Progenitor cell of endocrine pancreas (in vitro differentiated cells): ENCODE measurements at places on chromosomes 12 and 14. TPM values are rescaled to one million over a fixed set of nuclear protein-coding genes. Genes with fewer than 3 reads are reported as not detected.

CLEC12A gene
- not detected in 2 replicates for total RNA-seq

DNA sequence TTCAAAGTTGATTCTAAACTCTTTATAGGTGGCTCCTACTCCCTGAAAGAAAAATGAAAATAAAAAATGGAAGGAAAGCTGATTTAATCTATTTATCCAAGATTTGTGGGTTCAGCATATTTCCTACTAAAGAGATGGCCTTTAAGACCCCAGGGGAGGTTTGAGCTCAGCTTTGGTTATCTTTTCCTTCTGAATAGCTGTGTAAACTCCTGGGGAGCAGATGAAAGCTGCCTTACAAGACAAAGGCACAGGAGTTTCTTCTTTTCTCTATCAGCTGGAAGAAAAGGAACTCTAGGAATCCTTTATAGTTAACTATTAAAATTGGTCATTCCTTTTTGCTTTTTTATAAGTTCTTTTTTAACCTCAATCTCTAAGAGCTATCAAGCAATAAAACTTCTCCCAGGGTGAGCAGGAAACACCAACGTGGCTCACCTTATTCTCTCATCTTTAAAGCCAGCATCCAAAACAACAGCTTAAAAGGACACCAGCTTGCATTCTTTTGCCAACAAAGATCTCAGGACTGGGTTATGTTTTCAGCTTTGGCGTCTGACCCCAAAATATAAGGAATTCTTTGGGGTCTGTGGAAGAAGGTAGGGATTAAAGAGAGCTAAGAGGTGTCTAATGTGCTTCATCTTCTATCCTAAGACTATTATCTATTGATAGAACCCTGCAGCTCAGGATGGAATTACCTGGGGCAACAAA is 371.7 kb upstream of the KITLG start:
- H3K27me3 ChIP-seq: peaks cover 8% of the 10 kb centered on the region
- H3K36me3 ChIP-seq: no peaks in the 10 kb centered on the region
- DNase-seq: no peak
- no peak overlapping the region for H3K4me3 ChIP-seq
- H3K27ac ChIP-seq: no peak overlapping the region
- H3K4me1 ChIP-seq: peaks cover 27% of the 10 kb centered on the region

DNA sequence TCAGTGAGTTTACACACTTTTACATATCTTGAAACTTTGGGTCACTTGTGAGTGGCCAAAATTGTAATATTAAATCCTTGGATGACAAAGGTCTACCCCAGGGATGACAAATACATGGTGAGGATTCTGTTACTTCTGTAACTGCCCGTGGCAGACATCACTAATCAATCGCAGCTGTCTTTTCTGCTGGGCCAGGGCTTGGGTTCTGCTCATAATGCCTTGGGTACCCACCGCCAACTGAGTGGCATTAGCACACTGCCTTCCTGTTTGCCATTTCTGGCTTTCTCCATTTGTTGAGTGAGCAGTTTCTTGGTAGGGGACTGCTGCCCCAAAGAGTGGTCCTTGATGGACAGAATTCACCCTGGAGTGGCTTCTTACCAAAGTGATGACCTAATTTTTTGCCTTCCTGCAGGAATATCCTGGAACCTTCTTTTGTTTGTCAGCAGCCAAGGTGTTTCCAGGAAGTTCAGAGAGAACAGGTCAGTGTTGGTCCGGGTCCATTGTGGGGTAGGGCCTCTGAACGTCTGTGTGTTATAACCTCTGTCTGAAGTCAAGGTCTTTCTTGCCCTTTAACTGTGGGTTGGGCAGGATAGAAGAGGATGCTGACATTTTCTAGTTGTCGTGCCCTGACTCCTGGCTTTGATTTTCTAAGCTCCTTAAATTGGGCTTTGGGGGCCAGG is 6.2 kb downstream of the TSPAN9 start:
- DNase-seq: no peak
- no peak overlapping the region for H3K4me3 ChIP-seq
- H3K27me3 ChIP-seq: peaks cover 7% of the 10 kb centered on the region
- H3K27ac ChIP-seq: no peak overlapping the region

GRCh38 chr12:99454539-99455172 is 192.9 kb upstream of the GARIN6 start:
- no peaks in the 10 kb centered on the region for H3K36me3 ChIP-seq
- no peak overlapping the region for H3K4me3 ChIP-seq
- no peaks in the 10 kb centered on the region for H3K27me3 ChIP-seq
- no peak for DNase-seq
- H3K4me1 ChIP-seq: no peaks in the 10 kb centered on the region

DNA sequence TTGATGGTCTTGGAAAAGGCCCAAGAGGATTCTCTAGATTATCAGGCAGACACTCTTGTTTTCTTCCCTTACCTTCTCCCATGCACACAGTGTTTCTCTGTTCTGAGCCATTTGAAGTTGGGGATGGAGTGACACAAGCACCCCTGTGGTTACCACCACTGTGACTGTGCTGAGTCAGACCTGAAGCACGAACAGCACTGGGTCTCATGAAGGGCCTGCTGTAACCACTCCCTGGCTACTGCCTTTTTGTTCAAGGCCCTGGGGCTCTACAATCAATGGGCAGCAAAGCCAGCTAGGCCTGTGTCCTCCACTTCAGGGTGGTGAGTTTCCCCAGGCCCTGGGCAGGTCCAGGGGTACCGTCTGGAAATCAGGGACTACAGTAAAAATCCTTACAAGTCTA is 65.5 kb downstream of the TSPAN8 start:
- no peaks in the 10 kb centered on the region for H3K4me1 ChIP-seq
- peaks cover 3% of the 10 kb centered on the region for H3K36me3 ChIP-seq
- H3K27me3 ChIP-seq: no peaks in the 10 kb centered on the region
- H3K4me3 ChIP-seq: no peak overlapping the region

DNA sequence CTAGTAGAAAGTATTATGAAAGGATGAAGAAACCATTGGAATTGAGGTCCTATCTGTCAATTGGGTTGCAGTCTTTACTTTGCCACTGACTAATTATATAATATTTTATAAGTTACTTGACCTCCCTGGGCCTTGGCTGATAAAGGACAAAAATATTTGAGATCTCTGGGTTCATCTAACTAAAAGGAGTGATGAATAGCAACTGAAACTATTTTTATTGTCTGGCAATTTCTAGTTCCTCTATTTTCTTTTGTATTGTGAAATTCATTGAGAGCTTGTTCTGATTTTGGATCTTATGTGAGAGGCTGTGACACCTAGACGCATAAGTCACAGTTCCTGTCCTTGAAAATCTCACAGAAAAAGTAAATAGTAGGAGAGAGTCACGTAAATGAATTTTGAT is 415.7 kb upstream of the ATP2B1 start:
- DNase-seq: no peak
- H3K27me3 ChIP-seq: no peaks in the 10 kb centered on the region
- H3K27ac ChIP-seq: no peak overlapping the region

DNA sequence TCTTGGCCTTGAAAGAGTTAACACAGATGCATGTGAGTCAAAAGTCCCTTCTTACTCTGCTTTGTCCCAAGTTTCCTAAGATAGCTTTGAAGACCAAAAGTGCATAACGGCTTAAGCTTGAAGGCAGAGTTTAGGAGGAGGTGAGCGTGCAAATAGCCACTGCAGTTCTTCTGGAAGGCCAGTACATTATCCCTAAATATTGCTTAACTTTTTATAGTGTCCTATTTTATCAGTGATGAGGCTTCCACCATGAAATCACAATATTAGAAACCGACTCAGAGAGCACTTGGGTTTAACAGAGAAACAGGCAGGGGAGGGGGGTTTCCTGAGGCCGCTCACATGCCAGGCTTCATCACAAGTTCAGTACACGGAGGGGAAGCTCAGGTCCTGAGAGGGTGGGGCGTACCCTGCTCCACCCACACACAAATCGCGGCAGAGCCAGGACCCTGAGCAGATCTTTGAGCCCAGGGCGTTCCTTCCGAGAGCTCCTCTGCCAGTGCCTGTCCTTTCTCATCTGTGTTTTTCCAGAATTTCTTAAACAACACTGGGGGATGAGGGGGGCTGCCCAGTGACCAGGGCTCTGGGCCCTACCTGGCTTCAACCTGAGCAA is 26.8 kb upstream of the BDKRB2 start:
- H3K27ac ChIP-seq: no peak overlapping the region
- DNase-seq: no peak
- peaks cover 37% of the 10 kb centered on the region for H3K27me3 ChIP-seq
- no peaks in the 10 kb centered on the region for H3K36me3 ChIP-seq

DNA sequence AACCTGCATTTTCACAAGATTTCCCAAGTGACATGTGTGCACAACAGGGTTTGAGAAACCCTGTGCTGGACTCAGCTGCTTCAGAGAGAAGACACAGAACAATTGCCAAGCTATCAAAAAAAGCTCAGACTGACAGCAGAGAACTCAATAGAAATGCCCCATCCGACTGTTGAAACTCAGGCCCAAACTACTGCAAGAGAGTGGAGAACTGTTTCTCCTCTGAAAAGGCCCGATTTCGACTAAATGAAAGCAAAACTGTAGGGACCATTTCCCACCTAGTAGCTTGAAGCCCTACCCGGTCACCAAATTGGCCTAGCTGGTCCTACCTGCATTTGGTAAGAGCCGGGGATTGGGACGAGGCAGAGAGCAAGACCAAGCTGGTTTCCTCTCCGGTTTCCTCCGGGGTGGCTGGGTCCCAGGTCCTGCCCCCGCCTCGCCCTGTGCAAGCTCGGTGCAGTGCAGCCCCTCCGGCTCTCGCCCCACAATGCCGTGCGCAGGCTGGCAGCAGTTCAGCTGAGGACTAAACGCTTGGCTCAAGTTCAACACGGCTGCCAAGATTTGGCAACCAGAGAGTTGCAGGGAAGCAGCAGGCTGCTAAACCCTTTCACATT is 1180.6 kb downstream of the VRK1 start:
- peaks cover 27% of the 10 kb centered on the region for H3K27me3 ChIP-seq
- no peaks in the 10 kb centered on the region for H3K4me1 ChIP-seq
- no peak for DNase-seq
- no peak overlapping the region for H3K4me3 ChIP-seq

DNA sequence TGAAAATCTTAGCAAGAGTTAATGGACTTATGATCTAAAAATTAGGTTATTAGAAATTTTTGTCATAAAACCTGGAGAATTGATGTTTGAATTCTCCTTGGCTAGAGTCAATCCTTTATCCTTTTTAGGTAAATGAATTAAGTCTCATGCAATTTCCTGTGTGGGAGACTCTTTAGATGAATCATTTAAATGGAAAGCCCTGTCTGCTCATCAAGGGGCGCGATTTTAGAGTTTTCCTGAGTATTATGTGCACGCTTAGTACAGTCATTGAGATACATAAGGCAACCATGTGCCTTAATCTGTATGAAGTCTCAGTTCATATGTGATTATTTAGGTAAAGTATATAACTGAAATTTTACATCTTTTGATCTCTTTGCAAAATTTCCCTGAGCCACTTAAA is 974.7 kb downstream of the NRXN3 start:
- no peak for DNase-seq
- H3K4me3 ChIP-seq: no peak overlapping the region
- H3K27me3 ChIP-seq: peaks cover 8% of the 10 kb centered on the region
- no peak overlapping the region for H3K27ac ChIP-seq
- H3K4me1 ChIP-seq: peaks cover 6% of the 10 kb centered on the region

- peaks cover 15% of the 10 kb centered on the region for H3K4me1 ChIP-seq
- no peak overlapping the region for H3K4me3 ChIP-seq
- peaks cover 29% of the 10 kb centered on the region for H3K27me3 ChIP-seq
- H3K27ac ChIP-seq: no peak overlapping the region
These were observed 57.0 kb upstream of the FBRSL1 start for GRCh38 chr12:132432721-132433577.

GRCh38 chr14:95458906-95459305 is 57.5 kb downstream of the SYNE3 start:
- peaks cover 5% of the 10 kb centered on the region for H3K4me1 ChIP-seq
- no peak overlapping the region for H3K27ac ChIP-seq
- H3K4me3 ChIP-seq: no peak overlapping the region

- peaks cover 1% of the 10 kb centered on the region for H3K36me3 ChIP-seq
- no peak for DNase-seq
- H3K4me3 ChIP-seq: no peak overlapping the region
- H3K27ac ChIP-seq: no peak overlapping the region
- peaks cover 89% of the 10 kb centered on the region for H3K27me3 ChIP-seq
These were observed 122.1 kb upstream of the NOS1 start for GRCh38 chr12:117483501-117483900.

- no peak for DNase-seq
- peaks cover 21% of the 10 kb centered on the region for H3K36me3 ChIP-seq
- no peak overlapping the region for H3K27ac ChIP-seq
- no peaks in the 10 kb centered on the region for H3K27me3 ChIP-seq
These were observed 21.0 kb downstream of the AKT1 start for GRCh38 chr14:104774453-104775072.
